ENCODE measurements at places on chromosomes 2 and 18. TPM values are rescaled to one million over a fixed set of nuclear protein-coding genes. Genes with fewer than 3 reads are reported as not detected.

The RSAD2 gene
- 2.8 TPM for total RNA-seq

- no peak for DNase-seq
Observed at GRCh38 chr2:52658598-52658997, 1109.0 kb upstream of the CHAC2 start.

The ADD2 gene
- total RNA-seq, result 50.5 TPM

The NTSR2 gene
- total RNA-seq, result not detected

DNA sequence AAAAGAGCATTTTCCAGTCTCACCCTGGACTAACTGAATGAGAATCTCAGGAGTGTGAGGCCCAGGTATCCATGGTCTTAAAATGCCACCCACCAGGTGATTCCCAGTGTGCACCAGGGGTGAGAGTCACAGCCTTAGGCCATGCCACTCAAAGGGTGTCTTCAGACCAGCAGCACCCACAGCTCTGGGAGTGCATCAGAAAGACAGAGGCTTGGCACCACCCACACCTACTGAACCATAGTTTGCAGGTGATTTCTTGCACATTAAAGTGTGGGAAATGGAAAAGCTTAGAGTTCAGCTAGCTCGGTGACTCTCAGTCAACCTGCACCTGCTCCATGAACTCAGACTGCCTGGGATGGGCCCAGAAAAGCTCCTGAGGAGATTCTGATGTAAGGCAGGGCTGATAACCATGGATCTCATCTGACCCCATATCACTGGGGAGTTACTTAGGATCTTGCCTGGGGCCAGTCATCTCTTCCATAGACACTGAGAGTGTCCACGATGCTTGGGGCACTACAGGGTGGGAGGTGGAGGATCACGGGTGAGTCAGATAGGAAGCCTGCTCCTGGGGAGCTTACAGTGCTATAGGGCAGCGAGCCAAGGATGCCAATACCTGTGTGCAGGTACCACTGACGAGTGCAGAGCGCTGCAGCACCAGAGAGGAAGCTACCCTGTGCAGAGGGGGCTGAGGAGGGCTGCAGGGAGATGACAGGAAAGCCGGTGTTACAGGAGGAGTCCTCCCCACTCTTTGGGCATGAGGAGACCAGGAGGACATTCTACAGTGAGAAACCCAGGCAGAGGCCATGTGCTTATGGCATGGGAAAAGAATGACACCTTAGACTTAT lies 4.6 kb downstream of the IL37 start:
- no peak for DNase-seq

The CREG2 gene
- 0.62 TPM for total RNA-seq

The ALK gene
- total RNA-seq, result 0.26 TPM

- DNase-seq, result no peak
Observed at GRCh38 chr2:226971084-226971483, 135.2 kb downstream of the RHBDD1 start.

The DCC gene
- 0.24 TPM for total RNA-seq
